ENCODE measurements at places on chromosomes 16 and 17.
A peak's percentile ranks its signal among the peaks of the same experiment; 100 is the strongest.

- no peak for DNase-seq
Observed at GRCh38 chr16:1791256-1791942, 2.1 kb downstream of the IGFALS start.

DNA sequence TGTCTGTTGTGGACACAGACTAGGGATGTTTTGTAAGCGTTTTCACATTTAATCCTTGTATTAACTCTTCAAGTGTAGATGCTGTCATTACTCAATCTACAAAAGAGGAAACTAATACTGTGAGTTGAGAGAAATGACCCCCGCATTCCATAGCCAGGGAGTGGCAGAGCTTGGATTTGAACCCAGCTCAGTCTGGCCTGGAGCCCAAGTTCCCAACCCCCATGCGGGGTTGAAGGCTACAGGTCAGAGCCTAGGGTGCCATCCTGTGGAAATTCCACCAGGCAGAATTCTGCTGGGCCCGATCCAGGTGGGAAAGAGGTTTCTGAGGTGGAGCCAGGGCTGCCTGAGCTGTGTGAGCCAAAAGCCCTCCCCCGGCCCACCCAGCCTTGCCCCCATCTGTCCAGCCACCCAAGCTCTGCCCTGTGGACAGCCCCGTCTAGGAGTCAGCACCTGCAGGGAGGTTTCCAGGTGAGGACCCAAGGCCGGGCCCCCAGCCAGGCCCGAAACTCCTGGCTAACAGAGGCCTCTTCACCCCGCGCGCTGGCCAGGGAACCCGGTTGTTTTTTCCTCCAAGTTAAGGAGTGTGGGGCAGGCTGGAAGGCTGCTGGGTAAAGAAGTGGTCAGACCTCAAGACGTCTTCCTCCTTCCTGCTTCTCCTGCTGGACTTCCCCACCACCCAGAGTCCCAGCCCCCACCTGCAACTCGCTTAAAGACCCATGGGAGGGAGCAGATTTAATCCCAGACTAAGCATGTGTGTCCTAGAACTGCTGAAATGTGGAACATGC lies 5.7 kb downstream of the MMP15 start:
- peak; percentile 28 for DNase-seq

DNA sequence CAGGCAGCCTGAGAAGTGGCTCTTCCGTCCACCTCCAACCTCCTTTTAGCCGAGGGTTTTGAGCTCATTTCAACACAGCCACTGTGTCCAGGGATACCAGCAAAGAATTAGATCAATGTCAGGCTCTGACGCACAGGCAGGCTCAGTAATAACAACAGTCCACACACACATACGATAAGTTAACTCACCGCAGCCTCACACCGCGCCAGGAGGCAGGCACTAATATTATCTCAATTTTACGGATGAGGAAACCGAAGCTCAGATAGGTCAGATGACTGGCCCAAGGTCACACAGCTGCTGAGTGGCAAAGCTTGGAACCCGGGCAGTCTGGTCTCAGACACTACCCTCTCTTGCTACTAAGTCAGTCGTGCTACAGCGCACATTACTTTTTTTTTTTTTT lies 22.9 kb downstream of the ABR start:
- no peak for DNase-seq

DNA sequence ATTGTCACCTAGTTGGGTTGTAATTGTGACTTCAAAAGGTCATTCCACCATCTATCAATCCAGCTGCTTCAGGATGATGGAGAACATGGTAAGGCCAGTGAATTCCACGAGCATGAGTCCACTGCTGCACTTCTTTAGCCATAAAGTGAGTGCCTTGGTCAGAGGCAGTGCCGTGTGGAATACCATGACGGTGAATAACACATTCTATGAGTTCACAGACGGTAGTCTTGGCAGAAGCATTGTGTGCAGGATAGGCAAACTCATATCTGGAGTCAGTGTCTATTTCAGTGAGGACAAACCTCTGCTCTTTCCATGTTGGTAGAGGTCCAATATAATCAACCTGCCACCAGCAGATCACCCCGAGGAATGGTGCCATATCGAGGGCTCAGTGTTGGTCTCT lies 650.9 kb downstream of the KCNJ2 start:
- no peak for DNase-seq

DNA sequence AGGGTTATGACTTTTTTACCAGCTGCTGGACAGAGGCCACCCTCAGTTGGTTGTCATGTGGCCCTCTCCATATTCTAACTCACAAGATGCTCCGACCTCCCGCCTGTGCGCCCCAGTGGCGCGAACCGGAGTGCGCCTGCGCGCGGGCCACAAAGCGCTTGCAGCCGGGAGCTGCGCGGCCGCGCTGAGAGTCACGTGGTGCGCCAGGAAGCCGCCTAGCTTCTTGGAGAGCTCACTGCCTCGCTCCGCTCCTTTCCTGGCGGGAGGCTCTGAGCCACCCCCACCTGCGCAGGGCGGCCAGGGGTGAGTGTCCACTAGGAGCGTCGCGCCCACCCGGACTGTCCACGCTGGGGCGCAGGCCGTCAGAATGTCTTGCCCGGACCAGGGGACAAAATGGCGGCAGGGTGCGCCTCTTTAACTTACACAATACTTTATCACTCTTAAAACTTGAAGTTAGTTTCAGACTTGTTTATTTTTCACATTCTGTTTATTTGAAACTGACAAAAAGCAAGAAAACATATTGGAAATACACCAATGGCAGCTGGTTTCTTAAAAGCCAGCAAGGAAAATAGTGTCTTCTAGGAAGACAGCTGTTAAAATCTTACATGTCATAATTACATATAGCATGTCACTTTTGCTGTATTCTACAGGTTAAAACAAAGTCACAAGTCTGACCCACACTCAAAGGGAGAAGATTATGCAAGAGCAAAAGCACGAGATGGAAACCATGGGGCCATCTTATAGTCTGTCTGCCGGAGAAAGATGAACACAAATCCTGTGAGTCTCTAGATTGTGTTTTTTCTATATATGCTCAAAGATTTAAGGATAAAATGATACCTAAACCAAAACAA lies 357.9 kb downstream of the CNTNAP4 start:
- no peak for DNase-seq

DNA sequence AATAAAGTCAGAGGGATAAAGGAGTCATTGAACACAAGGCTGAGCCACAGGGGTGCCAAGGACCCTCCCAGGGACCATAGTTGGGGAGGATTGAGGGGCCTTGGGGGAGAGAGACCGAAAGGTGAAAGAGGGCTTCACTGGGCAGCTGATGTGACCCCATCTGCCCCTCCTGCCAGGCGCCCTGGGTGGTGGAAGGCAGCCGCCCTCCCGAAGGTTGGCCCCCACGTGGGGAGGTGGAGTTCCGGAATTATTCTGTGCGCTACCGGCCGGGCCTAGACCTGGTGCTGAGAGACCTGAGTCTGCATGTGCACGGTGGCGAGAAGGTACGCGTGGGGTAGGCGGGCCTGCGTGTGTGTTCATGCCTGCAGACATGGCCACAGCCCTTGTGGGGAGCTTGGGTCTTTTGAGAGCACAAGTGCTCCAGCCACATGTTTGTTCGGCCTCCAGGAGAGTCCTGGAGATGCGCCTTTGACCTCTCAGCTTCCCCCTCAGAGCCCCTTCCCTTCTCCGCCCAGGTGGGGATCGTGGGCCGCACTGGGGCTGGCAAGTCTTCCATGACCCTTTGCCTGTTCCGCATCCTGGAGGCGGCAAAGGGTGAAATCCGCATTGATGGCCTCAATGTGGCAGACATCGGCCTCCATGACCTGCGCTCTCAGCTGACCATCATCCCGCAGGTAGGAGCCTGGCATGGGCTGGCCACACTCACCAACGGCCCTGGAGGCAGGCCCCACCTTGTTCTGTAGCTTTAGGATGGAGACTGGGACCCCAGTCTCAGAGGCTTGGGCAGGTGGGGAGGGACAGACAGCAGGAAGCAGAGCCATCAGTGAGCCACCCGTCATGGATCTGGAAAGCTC lies 24.1 kb downstream of the ANKRD40 start:
- no peak for DNase-seq

DNA sequence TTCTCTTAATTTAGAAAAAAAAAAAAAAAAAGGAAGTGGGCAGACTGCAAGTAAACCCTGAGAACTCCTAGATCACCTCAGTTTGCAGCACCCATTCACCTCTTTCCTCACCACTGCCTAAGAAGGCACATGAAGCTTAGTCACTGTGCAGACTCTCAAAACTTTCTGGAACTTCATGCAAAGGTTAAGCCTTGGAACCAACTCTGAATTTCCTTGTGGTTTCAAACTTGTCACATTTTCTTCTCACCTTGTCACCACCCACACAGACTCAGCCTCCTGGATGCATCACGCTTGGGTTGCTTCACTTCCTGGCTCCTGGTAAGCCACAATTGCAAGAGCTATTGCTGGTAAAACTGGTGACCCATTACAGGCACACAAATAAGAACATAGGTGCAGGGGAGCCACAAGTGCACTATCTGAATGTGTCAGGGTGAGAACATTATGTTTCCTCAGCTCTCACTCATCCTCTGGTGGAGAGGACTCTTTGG lies 15.0 kb upstream of the CPD start:
- DNase-seq: no peak

- no peak for DNase-seq
Observed at GRCh38 chr17:78716814-78717393, 65.2 kb downstream of the CYTH1 start.

DNA sequence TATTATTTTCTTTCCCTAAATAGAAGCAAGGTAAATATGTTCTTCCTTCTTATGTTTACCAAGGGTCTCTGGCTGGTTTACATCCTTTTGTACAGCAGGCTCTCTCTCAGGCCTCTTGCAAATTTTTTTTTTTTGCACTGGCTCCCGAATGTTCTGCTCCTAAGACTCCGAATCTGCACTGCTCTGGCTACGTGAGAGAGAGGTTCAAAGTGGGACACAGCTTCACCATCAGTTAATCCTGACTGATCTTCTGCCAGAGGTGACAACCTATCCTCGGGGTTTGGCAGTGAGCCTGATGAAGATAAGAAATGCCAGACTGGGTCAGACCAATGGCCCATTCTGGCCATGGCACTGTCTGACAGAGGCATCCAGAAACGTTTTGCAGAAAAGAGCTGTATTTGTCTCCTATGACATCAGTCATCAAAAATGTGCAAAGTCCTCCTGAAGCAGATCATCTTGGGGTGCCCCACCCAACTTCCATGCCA lies 136.9 kb downstream of the GRIN2A start:
- no peak for DNase-seq

GRCh38 chr16:62644030-62644812 lies 608.0 kb upstream of the CDH8 start:
- no peak for DNase-seq

DNA sequence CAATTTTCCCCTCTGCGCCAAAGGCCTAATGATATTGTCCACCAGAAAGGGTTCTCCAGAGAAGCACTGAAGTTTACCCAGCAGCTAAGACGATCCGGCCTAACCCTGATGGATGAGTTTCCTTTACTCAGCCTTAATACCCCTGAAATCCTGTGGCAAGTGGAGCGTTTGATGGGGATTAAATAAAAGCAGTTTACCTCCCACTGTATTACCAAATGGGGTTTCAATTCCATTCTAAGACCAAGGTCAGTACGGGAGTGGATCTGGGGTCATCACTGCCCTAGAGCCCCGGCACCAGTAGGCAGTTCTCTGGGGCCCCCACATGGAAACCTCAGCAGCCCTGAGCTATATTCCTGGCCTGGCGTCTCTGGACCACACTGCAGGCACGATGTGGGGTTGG lies 97.1 kb upstream of the NOL11 start:
- no peak for DNase-seq

Data from 8988T (cell line).